ENCODE measurements at places on chromosomes 3 and 15.

DNA sequence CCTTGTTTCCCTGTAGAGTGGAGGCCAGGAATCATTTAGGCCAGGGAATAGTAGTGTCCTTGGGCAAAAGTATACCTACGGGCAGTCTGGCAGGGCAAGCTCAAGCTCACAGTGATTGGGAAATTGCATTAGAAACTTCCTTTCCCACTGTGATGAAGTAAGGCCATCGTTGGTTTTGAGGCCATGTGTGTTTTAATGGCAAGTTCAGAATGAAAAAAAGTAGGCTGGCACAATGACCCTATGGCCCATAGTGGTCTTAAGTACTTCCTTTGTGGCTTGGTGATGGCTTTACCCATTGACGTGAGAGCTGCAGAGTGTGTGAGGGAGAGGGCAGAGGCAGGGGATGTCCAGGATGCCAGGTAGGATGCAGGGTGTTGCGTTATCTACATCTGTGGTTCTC lies 28.8 kb downstream of the LIMD1 start:
- no peak for DNase-seq

GRCh38 chr3:58009026-58009748 lies 965 bp downstream of the FLNB start:
- peak; percentile 12 for DNase-seq

- no peak for DNase-seq
Observed at GRCh38 chr3:110413807-110414748, 657.5 kb upstream of the NECTIN3 start.

DNA sequence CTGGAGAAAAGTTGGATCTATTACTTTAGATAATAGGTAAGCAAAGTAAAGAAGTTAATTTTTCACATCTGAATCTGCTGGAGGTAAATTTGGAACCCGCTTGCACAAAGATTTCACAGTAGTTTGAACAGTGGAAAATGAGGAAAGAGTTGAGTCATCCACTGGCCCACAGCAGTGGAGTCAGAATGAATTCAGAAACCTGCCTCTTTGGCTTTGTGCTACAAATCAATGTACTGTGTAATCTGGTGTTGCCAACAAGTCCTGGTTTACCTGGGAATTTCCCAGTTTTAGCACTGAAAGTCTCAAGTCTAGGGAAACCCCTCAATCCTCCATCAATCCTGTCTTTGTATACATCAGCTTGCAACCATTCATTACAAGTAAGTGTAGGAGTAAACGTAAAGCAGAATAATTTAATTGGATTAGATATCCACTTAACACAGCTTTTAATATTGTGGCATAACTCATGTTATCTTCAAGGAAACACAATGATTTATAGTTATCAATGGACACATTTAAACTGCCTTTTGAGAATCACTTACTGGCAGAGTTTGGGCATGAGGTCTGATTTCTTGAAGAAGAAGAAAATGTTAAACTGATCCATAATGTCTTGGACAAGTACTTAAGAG lies 100.6 kb downstream of the DCLK3 start:
- no peak for DNase-seq

GRCh38 chr3:187198490-187198889 lies 1.2 kb downstream of the RTP1 start:
- no peak for DNase-seq

DNA sequence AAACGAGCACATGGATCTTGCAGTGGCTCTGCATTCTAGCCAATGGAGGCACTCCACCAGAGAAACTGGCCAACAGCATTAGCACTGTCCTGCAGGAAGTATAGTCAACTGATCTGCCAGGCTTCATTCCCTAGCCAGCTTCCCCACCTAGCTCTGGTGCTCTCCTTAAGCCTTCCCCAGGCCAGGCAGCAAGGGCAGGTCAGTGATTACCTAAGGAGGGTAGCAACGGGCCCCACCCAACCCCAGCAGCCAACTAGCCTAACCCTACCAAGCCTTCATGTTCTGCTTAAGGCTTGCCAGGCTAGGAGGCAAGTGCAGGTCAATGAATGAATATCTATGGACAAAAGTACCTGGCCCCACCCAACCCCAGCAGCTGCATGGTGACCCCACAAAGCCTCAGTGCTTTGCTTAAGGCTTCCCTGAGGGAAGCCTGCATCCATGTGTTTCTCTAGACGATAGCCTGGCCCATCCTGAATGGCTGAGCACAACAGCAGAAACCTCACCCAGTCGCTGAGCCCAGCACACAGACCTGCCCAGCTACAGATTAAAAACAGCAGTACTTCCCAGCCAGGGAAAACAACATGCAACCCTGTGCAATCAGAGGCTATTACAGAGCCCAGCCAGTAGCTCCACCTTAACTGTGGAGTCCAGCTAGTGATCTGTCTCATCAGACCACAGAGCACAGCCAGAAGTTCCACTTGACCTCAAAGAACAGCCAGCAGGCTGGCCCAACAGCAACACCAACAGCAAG lies 28.5 kb downstream of the THBS1 start:
- DNase-seq: no peak

DNA sequence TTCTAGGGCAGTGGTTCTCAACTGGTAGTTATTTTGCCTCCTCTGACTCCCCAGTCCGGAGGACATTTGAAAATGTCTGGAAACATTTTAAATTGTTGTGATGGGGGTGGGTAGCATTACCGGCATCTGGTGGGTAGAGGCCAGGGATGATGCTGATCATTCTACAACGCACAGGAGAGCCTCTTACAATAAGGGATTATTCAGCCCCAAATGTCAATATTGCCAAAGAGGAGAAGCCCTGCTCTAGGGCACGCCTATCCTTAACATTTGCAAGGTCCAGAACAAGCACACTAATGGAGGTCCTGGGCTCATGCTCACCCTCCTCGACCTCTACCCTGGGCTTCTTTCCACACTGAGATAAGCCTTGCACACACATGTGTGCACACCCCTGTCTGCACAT lies 106.4 kb downstream of the MINAR1 start:
- DNase-seq: no peak

- no peak for DNase-seq
Observed at GRCh38 chr3:152497890-152498289, 229.2 kb downstream of the MBNL1 start.

GRCh38 chr3:94036909-94037507 lies 8.6 kb upstream of the STX19 start:
- DNase-seq: no peak

DNA sequence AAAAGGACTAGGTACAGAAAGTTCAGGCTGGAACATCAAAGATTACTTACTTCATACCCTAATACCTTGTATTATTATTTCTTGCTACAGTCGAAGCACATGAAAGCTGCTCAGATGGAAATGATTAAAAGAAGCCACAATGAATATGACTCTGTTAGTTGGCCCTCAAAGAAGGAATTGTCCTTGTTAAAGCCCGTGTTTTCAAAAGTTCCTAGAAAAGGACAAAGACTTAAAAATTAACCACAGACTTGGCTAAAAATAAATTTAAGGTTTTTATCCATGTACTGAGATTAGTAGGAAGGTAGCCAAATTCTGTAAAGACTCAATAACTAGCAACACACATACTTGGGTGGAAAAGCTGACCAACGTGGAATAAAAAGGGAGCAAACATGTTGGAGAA lies 251.0 kb upstream of the RARB start:
- DNase-seq: no peak

- DNase-seq: no peak
Observed at GRCh38 chr3:20808864-20809263, 622.9 kb upstream of the SGO1 start.

DNA sequence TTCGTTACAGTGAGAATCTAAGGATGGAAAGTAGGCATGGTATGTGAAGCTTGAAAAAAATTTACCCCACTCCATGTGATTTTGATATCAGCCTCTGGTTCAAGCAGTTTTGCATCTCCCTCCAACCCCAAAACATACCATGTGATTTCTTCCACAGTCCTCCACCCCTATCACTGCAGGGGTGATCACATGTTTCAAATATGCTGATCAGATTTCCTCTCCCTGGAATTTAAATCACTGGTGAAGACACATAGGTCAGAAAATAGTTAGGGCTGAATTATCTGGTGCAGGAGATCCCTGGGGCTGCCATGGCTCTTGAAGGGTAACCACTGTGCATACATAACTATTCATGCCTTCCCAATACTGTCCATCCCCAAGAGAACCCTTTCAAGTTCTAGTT lies 119.7 kb upstream of the THRB start:
- no peak for DNase-seq

DNA sequence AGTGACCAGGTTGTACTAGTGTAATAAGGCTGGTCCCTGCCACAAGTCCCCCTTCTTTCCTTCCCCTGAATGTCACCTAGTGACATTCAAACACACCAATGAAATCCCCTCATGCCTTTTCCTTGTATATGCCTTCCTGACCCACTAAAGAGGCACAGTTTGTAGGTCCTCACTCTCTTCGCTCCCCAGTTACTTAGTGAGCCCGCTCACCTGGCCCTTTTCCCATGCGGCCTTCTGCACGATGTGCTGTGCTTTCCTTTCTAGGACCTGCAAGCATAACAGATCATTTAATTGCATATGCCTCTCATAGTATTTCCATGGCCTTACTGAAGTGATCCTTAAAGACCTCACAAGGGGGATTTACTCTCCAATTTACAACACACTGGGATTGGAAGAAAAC lies 146.3 kb downstream of the THRB start:
- no peak for DNase-seq

All from activated CD4-positive, alpha-beta T cell treated with anti-CD3 and anti-CD28 coated beads, Interleukin-2, amount 50 U/mL, for 4 hours (primary cell).